ENCODE measurements at places on chromosomes 11 and 22.
A peak's percentile ranks its signal among the peaks of the same experiment; 100 is the strongest.

- no peak for DNase-seq
Observed at GRCh38 chr11:38226684-38227083, 1628.6 kb upstream of the RAG2 start.

DNA sequence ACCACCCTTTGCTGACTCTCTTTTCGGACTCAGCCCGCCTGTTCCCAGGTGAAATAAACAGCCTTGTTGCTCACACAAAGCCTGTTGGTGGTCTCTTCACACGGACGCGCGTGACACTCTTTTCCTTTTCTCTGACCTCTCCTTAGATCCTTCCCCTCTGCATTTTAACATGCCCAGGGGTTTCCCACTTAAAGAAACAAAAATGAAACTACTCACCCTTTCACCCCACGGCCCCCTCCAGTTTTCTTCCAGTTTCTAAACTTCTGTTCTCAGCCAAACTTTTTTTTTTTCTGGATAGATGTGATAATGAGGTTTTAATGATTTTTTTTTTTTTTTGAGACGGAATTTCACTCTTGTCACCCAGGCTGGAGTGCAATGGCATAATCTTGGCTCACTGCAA lies 32.8 kb upstream of the NUP50 start:
- no peak for DNase-seq

DNA sequence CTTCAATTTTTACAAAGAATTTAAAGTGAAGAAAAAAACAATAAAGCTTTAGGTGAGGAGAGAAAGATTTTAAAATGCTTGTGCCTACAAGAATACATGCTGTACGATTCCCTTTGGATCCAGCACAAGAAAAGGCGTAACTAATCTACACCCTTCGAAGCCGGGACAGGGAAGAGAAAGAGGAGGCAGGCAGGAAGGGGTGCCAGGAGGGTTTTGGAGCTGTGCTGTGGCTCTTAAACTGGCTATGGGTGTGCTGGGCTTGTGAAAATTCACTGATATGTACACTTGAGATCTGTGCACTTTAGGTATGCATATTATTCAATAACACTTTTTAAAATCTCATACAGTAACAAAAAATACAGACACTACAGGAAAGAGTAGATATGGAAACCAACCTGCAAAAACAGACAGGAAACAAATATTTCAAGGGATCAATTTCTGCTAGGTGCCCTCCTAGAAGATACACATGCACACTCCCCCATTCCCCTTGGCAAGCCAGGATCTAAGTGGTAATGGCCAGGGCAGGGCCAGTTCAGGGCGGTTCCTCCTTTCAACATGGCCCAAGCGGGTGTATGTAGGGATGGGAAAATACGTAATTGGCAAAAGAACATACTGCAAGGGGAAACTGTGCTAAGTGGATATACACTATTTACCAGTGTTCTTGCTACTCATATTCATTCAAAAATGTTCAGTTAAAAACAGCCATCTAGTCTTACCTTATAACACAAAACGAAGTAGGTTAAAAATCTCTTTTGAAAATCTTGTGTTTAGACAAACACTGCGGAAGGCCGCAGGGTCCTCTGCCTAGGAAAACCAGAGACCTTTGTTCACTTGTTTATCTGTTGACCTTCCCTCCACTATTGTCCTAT lies 54.2 kb downstream of the PACSIN2 start:
- DNase-seq, result no peak

DNA sequence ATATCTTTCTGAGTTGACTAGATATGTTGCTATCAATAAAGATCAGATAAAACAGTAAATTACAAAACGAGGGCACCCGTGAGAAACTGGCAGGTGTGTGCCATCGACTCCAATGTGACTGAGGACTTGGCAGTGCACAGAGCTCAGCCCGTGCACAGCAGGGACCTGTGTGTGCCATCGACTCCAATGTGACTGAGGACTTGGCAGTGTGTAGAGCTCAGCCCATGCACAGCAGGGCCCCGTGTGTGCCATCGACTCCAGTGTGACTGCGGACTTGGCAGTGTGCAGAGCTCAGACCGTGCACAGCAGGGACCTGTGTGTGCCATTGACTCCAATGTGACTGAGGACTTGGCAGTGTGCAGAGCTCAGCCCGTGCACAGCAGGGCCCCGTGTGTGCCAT lies 347.2 kb upstream of the B3GAT1 start:
- no peak for DNase-seq

- no peak for DNase-seq
Observed at GRCh38 chr22:30777587-30777986, 82.9 kb downstream of the OSBP2 start.

DNA sequence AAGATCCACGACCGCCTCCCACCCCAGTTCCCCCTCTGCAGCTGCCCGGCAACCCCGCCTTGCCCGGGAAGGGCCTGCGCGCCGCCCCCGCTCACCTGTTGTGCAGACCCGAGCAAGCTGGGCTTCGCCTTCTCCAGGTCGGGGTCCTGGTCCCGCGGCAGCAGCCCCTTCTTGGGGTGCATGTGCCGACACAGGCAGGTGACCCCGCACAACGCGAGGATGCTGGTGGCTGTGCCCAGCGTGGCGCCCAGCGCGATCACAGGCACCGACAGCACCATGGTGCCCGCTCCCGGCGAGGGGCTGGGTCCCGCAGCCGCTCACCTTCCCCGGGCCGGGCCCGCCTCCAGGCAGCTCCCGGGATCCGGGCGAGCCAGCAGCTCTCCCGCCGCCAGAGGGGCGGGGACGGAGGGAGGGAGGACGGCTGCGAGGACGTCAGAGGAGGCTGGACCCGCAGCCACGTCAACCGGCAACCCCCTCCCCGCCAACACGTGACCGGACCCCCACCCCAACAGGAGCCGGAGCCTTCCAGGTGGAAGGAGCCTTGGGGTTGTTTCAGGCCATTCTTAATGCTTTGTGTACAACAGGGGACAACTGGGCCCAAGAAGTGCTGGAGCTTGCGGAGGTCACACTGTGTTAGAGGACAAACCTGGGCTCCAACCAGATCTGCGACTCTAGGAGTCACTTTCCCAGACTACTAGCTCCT lies at the start of gene SYT13:
TSS of gene SYT13 (minus strand) at position 412 of the 703 bp plus-strand sequence. CDS start at position 278, 134 bp downstream.
- DNase-seq, result no peak

DNA sequence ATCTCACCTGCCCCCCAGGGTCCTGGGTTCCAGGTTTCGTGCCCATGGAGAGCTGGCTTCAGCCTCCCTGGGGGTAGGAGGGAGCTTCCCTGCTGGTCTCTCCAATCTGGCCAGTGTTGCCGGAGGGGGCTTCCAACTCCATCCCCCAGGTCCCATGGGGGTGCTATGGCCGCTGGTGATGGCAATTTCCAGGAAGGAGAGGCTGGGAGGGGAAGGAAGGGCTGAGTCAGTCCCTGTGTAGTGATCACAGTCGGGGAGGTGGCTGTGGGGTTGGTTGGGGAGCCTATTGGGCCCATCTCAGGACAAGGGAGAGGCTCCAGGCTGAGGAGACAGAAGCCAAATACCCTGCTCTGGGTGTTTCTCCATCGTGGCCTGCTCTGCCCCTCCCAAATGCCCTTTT lies 5.7 kb upstream of the CDC42EP2 start:
- DNase-seq, result peak; percentile 26

DNA sequence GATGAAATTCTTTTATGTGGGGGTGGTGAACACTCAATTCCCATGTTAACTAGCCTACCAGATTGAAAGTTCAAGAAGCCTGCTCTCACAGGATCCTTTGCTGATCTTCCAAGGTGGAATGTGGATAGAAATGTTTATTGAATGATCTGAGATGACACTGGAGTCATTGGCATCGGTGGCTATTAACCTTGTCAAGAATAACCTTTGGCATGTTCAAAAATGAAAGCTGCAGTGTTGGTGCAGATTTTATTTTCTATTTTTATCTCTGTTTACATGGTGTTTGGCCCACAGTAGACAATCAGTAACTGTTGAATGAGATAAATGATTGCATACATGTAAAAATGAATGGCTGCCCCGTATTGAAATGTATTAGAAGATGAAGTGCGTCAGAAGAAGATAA lies 19.0 kb downstream of the MCAM start:
- DNase-seq, result no peak

DNA sequence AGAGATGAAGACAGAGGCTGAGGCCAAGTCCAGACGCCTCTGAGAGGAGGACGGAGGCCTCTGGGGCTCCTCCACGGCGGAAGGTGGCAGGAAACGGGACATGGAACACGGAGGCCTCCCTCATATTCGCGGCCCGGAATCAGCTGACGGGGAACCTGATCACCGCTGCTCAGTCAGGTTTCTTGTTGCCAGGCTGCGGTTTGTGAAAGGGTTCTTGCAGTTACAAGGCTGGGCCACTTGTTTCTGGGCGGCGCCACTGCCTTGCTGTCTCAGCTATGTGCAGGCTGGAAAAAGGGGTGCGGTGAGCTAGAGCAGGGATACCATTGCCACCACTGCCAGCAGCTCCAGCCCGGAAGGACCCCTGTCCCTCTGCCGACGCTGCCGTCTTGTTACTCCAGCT lies 10.0 kb upstream of the MMP1 start:
- no peak for DNase-seq

Measured in fibroblast of skin of right biceps (primary cell).